Left ventricle myocardium superior (tissue), 1 donor: ENCODE measurements at places on chromosomes 13 and 19. TPM values are rescaled to one million over a fixed set of nuclear protein-coding genes. Genes with fewer than 3 reads are reported as not detected.

- DNase-seq, result no peak
These were observed 3.8 kb downstream of the SBSN start for GRCh38 chr19:35524181-35524837.

DNA sequence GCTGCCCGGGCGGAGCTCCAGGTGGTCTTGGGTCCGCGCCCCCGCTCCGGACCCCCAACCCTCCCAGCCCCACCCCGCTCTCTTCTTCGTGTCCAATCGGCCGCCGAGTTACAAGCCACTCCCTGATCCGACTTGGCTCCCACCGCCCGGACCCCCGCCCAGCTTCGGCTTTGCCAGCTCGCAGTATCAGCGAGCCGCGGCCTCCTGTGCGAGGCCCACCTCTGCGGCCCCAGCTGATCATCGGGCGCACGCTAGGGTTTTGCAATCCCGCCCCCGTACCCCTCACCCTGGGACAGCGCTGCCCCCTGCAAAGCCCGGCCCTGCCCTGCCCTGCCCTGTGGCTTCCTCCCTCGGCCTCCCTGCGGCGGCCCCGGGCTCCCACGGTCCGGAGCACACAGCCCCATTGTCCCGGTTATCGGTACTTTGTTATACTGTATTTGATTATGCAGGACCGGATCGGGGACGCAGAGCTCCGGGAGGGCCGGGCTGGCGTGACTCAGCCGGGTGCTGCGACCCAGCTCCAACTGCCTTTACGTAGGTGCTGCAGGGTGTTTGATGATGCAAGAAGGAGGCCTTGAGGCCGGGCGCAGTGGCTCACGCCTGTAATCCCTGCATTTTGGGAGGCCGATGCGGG is 598 bp upstream of the LPAR2 start:
- no peak for DNase-seq

Gene CSNK1A1L
- total RNA-seq, result not detected

DNA sequence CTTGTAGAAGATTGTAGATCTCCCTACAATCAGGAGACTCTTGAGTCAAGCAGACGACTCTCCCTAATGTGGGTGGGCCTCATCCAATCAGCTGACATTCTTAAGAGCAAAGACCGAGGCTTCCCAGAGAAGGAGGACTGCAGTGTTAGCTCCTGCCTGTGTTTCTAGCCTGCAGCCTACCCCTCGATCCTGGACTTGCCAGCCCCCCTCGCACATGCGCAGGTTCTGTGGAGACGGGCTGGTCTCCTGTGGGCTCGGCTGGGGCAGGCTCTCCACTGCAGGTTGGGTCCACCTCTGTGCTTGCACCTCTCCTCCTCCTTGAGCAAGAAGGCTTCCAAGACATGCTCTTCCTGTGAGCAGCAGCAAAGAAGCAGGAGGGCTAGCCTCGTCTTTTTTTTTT is 185.2 kb upstream of the SOX1 start:
- no peak for DNase-seq

Gene ZNF564
- total RNA-seq, result 9.6 TPM

Gene ZNF507
- total RNA-seq, result 16.1 TPM

DNA sequence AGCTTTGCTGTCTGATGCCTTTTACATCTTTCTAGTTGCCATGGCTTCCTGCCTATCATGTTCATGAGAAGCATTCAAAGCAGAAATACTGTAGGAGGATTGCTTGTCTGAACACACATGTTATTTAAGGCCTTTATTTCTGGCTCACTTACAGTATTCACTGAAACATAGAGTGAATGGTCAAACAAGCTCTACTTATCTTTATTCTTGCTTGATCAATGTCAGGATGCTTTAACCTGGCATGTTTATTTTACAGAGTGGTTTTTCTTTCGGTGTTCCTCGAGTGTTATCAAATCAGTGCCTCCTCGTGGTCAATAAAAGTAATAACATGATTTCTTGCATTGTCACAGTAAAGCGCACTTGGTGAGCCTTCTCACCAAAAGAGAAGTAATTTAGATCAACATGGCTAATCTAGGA is 73.5 kb upstream of the PCDH17 start:
- DNase-seq, result no peak

Gene PTGER1
- total RNA-seq, result not detected

DNA sequence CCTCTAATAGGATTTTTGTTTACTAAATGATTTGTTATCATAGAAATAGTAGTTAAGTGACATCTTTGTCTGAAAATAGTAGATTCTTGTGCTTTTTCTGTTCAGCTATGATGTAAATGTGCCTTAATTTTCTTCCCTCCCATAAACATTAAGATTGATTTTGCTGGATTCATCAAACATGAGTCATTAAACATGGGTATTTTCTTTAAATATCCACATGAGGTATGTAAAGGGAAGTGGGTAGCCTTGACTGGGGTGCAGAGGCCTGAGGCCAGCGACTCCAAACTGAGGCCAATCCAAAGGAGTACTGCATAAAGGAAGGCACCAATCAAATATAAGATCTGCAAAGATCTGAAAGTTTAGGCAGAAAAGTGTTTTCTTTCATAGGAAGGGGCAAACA is 3.7 kb downstream of the ZNF136 start:
- no peak for DNase-seq

DNA sequence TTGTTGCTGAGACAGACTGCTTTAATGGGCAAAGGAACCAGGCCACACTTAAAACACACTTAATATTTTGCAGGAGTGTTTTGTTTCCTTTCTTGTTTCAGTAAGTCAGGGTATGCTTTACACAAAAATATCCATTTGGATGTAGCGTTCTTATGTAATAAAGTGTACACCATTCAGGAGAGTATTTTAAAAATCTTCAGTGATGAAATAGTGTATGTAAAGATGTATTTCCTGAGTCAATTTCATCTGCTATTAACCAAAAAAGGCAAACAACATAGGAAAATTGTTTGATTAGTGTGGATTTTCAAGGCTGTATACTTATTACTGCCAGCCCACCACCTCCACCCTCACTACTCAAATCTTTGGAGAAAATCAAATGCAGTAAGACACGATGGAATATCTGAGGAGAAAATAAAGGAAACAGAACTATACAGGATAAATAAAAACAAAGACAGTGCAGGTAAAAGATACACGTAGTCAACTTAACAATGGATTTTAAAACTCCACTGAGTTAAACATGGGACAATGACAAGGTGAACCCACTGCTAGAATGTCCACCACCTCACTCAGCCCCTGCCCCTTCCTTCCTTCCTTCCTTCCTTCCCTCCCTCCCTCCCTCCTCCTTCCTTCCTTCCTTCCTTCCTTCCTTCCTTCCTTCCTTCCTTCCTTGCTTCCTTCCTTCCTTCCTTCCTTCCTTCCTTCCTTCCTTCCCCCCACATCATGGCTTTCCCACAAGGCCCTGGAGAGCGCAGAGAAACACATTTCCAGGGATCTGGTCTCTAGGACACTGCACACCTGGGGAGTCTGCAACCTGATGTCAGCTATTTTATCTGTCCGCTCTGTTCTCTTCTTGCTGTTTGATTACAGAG is 360.3 kb downstream of the IRS2 start:
- no peak for DNase-seq

- no peak for DNase-seq
These were observed 280.5 kb upstream of the TSHZ3 start for GRCh38 chr19:31629579-31630363.

GRCh38 chr13:23680845-23681669 is 110.8 kb downstream of the TNFRSF19 start:
- DNase-seq, result no peak

Gene KRTDAP
- total RNA-seq, result not detected

Gene SIGLEC12
- total RNA-seq, result not detected
